Stomach (tissue), 19 donors: ENCODE measurements at places on chromosomes 12 and 14.

- DNase-seq: peak; percentile 85
These were observed 16.1 kb upstream of the KRT80 start for GRCh38 chr12:52207895-52208294.

DNA sequence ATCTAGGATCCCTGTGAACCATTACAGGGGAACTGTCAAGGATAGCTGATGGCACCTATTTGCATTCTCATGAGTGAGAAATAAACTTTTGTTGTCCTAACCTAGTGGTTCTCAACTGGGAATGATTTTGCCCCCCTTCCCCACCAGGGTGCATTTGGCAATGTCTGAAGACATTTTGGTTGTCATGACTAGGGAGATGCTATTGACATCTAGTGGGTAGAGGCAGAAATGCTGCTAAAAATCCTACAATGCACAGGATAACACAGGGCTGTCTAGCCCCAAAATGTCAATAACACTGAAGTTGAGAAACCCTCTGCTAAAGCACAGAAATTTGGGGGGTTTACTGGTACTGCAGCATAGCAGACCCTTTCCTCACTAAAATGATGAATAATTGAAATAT lies 140.9 kb upstream of the SRRM4 start:
- DNase-seq: no peak

DNA sequence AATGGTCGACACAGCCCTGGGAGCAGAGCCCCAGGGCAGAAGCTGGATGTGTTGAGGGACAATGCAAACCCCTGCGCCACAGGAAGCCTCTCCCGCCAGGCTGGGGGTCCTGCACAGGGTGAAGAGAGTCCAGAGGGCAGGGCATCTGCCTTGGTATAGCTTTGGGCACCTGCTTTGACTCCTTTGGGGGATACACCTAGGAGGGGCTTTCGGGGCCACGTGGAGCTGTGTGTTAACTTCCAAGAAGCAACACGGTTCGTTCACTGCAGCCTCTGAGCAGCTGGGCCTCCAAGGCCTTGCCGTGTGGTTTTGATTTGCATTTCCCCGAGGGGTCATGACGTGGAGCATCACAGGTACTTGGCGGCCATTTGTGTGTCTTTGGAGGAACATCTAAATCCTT lies 5.8 kb upstream of the PUS1 start:
- no peak for DNase-seq

DNA sequence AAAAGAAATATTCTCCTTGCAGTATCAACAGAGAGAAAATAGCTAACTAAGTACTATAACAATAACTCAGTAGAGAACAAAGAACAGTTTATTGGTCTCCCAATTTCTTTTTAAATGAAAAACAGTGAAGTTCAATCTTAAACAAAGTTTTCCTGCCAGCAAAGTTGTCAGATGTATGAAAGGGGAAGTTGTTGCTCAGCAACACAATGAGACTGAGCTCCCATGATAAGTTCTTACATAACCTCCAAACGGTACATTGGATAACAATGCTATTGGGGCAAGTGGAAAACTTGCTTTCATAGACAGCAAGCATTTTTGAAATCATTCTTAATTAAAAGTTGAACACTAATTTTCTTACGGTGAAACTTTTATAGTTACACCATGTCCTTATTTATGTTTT lies 94.9 kb downstream of the ALG10B start:
- no peak for DNase-seq

GRCh38 chr12:40336573-40337199 lies 111.9 kb downstream of the LRRK2 start:
- DNase-seq: no peak

GRCh38 chr14:70879448-70879847 lies 27.8 kb upstream of the PCNX1 start:
- no peak for DNase-seq

- no peak for DNase-seq
These were observed 7.5 kb downstream of the MAP3K9 start for GRCh38 chr14:70801836-70802235.

DNA sequence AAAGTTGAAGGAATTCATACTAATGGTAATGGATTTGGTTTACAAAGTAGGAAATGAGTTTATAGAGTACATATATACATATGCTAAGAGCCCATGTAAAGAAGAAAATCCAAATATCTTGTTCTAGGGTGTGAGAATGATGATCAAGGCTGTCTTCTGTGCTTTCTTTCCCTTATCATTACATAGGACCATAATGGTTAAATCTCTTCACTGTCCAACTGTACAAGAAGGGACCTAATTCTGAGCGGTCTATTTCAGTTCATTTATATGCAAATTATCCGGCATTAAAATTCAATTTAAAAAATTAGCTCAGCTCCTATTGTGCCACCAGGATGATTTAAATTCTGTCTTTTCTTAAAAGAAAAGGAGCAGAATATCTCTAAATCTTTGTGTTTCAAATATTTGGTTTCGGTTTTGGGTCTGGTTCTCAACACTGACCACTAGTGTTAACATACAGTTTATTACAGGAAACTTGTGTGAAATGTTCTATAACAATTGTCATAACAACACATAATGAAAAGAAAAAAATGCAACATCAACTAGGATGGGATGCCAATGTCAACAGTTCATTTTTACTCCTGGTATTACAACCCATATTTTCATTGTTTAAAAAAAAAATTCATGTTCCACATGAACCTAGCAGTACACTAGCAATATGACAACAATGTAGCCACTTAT lies 16.8 kb downstream of the OR4K1 start:
- no peak for DNase-seq

DNA sequence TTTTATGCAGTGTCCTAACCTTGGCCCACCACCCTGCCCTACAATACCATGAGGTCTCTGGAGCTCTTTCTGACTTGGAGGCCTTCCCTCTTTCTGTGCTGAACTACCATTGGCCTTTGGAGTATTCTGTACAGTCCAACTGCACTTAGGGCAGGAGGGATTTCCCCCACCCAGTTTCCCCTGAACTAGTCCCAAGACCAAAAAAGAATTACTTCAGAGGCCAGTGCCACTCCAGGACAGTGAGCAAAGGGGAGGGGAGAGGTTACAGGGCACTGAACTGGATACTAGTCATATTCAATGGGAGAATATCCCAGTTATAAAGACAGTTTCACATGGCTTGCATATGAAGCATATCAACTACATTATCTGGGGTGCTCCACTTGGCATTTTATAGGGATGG lies 6.1 kb downstream of the SLCO1A2 start:
- no peak for DNase-seq

- peak; percentile 76 for DNase-seq
These were observed 26.3 kb downstream of the RXYLT1 start for GRCh38 chr12:63805704-63806672.

- no peak for DNase-seq
These were observed 365.3 kb downstream of the ZFP36L1 start for GRCh38 chr14:68427550-68427890.

DNA sequence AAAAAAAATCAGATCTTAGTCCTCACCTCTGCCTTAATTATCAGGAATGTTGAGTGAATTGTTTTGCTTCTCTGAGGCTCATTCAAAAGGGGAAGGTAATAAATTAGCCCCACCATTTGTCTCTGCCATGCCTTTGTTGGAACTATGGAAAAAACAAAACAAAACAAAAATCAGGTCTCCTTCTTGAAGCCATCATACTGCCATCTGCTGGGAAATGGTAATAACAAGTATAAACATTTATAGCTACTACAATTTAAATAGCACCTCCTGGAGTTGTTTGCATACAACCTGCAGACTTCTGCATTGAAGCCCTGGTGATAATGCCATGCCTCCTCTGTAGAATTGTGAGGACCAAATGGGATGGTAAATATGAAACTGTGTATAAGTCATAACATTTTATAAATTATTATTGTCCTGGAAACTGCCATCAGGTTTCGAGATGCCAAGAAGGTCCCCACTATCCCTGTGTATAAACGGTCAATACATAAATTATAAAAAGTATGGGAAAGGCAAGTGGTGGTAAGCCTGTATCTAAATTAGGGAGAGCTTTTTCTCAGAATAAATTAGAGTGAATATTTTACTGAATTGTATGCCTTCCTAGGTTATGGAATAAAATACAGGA lies 87.2 kb upstream of the FGD4 start:
- DNase-seq: peak; percentile 82

DNA sequence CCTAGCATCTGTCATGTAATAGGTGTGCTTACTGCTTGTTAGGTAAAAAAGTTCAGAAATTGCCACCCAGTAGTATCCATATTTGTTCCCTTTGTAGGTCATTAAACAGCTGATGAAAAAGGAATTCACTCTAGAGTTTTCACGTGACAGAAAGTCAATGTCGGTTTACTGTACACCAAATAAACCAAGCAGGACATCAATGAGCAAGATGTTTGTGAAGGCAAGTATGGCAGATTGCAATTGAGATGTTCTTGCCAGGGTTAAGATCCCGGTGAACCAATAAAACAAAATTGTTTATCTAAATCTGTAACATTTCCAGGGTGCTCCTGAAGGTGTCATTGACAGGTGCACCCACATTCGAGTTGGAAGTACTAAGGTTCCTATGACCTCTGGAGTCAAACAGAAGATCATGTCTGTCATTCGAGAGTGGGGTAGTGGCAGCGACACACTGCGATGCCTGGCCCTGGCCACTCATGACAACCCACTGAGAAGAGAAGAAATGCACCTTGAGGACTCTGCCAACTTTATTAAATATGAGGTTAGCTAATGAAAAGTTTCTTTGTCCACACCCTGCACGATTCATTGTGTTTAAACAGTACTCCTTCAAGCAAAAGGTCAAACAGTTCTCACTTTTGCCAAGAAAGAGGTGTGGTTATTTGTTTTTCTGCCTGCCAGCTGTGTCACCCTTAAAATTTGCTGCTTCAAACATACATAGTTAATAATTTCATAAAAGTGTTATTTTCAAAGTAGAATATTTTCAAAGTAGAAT lies 58.3 kb downstream of the ATP2A2 start:
- peak; percentile 79 for DNase-seq

DNA sequence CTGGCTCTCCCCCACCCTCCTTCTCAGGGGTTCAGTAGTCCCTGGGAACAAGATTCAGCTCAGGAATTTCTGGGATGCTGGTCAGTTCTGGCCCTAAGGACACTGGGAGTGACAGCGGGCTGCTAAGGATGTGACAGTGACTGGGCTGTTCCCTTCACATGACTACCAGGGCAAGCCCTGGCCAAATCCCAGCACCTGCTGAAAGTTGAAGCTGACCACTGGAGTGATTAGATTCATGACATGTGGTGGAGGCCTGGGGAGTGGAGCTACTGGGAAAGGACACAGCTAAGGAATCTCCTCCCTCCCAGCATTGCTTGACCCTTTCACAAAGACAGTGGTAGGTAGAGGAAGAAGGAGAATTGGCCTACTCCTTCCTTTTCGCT lies 204.9 kb downstream of the DAD1 start:
- DNase-seq: no peak

GRCh38 chr14:51822499-51822898 lies 37.9 kb upstream of the GNG2 start:
- DNase-seq: no peak

GRCh38 chr12:43806737-43807072 lies 588 bp upstream of the TWF1 start:
- DNase-seq: no peak

GRCh38 chr12:91926848-91927247 lies 218.8 kb downstream of the BTG1 start:
- peak; percentile 57 for DNase-seq

- DNase-seq: no peak
These were observed 280.9 kb upstream of the FLRT2 start for GRCh38 chr14:85248881-85249635.

GRCh38 chr12:91931111-91931510 lies 214.5 kb downstream of the BTG1 start:
- DNase-seq: peak; percentile 81

GRCh38 chr12:72300728-72301127 lies 28.6 kb downstream of the TRHDE start:
- DNase-seq: no peak

DNA sequence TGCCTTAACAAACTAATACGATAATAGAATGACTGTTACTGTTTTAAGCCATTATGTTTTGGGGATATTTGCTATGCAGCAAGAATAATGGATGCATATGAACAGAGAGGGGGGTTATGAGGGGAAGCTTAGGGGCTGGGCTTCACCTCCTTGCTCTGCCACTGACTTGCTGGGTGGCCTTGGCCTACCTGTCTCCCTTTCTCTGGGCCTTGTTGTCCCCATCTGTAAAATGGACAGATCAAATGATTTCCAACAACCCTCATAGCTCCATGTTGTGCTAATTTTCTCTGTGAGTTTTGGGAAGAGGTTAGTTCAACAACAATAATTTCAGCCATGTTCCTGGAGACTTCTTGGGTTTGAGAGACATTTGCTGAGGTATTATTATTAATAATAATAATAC lies 119.6 kb downstream of the VRK1 start:
- no peak for DNase-seq

- no peak for DNase-seq
These were observed 38.7 kb downstream of the KCNH5 start for GRCh38 chr14:63006531-63006930.

GRCh38 chr12:31585271-31585670 lies 5.7 kb downstream of the DENND5B start:
- no peak for DNase-seq

GRCh38 chr14:81234278-81234677 lies 13.5 kb upstream of the GTF2A1 start:
- peak; percentile 63 for DNase-seq
